ENCODE measurements at places on chromosomes 4 and X. TPM values are rescaled to one million over a fixed set of nuclear protein-coding genes. Genes with fewer than 3 reads are reported as not detected.

Gene ARX
- not detected for total RNA-seq

Gene TRIM61
- total RNA-seq, result 3.6 TPM

Gene FAM47A
- not detected for total RNA-seq

Gene CCDC120
- total RNA-seq, result 2.7 TPM

Gene MAGEC1
- not detected for total RNA-seq

Gene ERCC6L
- 3.8 TPM for total RNA-seq

All from urinary bladder (tissue), 4 donors.